Glutamatergic neuron (in vitro differentiated cells): ENCODE measurements at places on chromosomes 12 and 14. TPM values are rescaled to one million over a fixed set of nuclear protein-coding genes. Genes with fewer than 3 reads are reported as not detected.

Gene INHBC
- total RNA-seq, result not detected

Gene OTOGL
- 0.83 TPM for total RNA-seq

Gene SLC10A1
- not detected for total RNA-seq

Gene LHX5
- 3.1 TPM for total RNA-seq

Gene OTUB2
- 5.5 TPM for total RNA-seq

Gene KRT81
- total RNA-seq, result not detected

Gene HCAR1
- total RNA-seq, result not detected

Gene GYS2
- total RNA-seq, result not detected

Gene MYO1H
- 0.27 TPM for total RNA-seq

Gene ITGA7
- 156 TPM for total RNA-seq
